H9 (cell line): ENCODE measurements at places on chromosomes 3 and 15. TPM values are rescaled to one million over a fixed set of nuclear protein-coding genes. Genes with fewer than 3 reads are reported as not detected.

DNA sequence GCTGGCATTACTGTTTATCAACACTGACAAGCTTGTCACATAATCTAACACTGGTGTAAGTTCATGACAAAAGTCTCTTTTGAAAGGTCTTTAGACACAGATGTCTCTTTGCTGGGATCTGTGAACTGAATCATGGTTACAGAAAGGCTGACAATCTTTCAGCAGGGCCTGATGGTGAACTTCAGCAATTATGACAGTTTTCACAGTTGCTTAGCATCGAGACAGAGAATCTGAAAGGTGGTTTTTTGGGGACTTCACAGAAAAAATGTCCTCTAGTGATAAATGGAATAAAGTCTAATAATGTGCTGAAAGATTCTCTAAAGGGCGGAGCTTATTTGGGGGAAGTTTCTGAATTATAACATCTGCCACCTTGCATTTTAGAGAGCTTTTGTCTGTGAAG lies 32.3 kb downstream of the CLDN1 start:
- H3K4me3 ChIP-seq: no peak overlapping the region
- no peak for DNase-seq
- no peaks in the 10 kb centered on the region for H3K4me1 ChIP-seq
- H3K27ac ChIP-seq: no peak overlapping the region
- peaks cover 5% of the 10 kb centered on the region for H3K36me3 ChIP-seq

TRPM1 gene
- not detected in 2 replicates for total RNA-seq

CLDN18 gene
- not detected in 2 replicates for total RNA-seq

DNA sequence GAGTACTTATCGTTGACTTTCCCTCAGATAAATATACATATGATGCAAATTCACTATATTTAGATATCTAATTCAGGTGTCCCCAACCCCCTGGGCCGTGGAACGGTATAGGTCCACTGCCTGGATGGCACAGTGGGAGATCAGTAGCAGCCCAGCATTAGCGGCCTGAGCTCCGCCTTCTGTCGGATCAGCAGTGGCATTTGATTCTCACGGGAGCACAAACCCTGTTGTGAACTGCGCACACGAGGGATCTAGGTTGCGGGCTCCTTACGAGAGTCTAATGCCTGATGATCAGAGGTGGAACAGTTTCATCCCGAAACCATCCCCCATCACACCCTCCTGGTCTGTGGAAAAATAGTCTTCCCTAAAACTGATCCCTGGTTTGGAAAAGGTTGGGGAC lies 6.9 kb downstream of the KNL1 start:
- no peak overlapping the region for H3K27ac ChIP-seq
- H3K36me3 ChIP-seq: no peaks in the 10 kb centered on the region
- no peak overlapping the region for H3K4me3 ChIP-seq
- H3K4me1 ChIP-seq: no peaks in the 10 kb centered on the region

DNA sequence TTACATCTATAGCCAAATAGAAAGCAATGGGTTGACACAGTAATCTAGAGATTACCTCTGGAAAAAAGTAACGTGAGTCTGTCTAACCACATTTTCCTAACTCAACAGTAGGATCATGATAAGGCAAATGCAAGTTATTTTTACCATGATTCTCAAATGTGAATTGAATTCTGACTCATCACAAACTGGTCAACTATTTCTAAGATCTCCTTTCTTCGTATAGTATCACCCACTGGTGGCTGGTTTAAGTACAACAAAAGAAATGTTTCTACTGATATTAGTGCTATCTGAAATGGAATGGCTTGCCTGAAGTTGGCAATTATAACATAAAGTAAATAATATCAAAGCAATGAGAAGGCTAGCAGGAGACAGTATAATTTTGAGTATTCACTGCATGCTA lies 102.2 kb downstream of the ABI3BP start:
- H3K27ac ChIP-seq: no peak overlapping the region
- H3K27me3 ChIP-seq: no peaks in the 10 kb centered on the region
- no peak overlapping the region for H3K4me3 ChIP-seq
- no peaks in the 10 kb centered on the region for H3K4me1 ChIP-seq

GRCh38 chr15:74400915-74401757 lies 32.6 kb downstream of the SEMA7A start:
- peaks cover 5% of the 10 kb centered on the region; the same call in 1 of the 2 replicates for H3K4me1 ChIP-seq
- DNase-seq: no peak
- H3K4me3 ChIP-seq: no peak overlapping the region
- H3K27me3 ChIP-seq: no peaks in the 10 kb centered on the region
- H3K27ac ChIP-seq: no peak overlapping the region
- H3K36me3 ChIP-seq: no peaks in the 10 kb centered on the region

DNA sequence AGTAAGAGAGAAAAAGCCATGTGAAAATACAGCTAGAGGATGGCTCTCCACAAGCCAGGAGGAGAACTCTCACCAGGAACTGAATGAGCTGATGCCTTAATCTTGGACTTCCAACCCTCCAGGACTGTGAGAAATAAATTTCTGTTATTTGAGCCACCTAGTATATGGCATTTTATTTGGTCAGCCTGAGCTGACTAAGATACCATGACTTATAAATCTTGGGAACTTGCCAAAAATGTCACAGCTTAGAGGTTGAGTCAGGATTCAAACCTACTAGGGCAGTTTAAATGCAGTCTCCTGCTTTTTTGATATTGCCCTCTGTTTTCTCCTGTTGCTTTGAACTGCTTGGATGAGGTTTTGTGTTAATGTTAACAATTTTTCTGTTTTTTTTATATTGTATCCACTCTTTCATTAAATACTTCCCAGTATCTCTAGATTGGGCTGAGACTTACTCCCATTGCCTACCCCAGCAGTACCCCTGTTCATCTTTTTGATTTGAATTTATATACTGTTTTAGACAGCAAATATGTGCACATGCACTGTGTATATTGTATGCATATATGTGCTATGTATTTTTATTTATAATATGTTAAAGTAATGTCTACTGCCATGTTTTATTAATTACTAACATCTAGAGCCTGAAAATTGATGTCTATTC lies 1223.2 kb downstream of the OTOL1 start:
- no peaks in the 10 kb centered on the region for H3K36me3 ChIP-seq
- H3K27ac ChIP-seq: no peak overlapping the region
- H3K27me3 ChIP-seq: no peaks in the 10 kb centered on the region
- no peak for DNase-seq
- H3K4me1 ChIP-seq: peaks cover 4% of the 10 kb centered on the region

DNA sequence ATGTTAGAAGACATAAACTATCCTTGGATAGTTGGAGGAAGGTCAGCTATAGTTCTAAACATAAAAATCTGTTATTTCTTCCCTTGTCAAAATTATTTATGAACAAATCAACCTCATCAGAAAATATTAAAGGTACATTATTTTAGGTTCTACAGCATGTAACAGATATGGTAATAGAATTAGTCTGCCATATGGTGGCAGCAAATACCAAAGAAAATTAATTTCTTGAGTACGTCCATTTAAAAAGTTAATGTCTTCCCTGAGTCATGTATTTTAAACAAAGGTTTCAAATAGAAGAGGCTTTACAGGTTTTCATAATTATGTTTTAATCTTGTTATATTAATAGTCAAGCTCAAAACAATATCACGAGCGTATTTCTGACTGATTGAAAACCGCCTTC lies 17.9 kb upstream of the ANKRD28 start:
- no peak overlapping the region for H3K4me3 ChIP-seq
- no peak overlapping the region for H3K27ac ChIP-seq
